H1 (cell line): ENCODE measurements at places on chromosomes 3 and 15.
A peak's percentile ranks its signal among the peaks of the same experiment; 100 is the strongest.

GRCh38 chr3:157626817-157627216, 123.6 kb upstream of the VEPH1 start:
- no peaks in the 10 kb centered on the region for H3K36me3 ChIP-seq
- H3K4me1 ChIP-seq = no peaks in the 10 kb centered on the region
- H3K27ac ChIP-seq = no peak overlapping the region
- no peak overlapping the region for H3K4me3 ChIP-seq
- no peaks in the 10 kb centered on the region for H3K27me3 ChIP-seq

- peaks cover 8% of the 10 kb centered on the region for H3K4me1 ChIP-seq
- no peaks in the 10 kb centered on the region for H3K27me3 ChIP-seq
- no peak overlapping the region for H3K27ac ChIP-seq
- H3K4me3 ChIP-seq = no peak overlapping the region
Observed at GRCh38 chr3:44506961-44507360, 29.5 kb upstream of the ZNF445 start.

DNA sequence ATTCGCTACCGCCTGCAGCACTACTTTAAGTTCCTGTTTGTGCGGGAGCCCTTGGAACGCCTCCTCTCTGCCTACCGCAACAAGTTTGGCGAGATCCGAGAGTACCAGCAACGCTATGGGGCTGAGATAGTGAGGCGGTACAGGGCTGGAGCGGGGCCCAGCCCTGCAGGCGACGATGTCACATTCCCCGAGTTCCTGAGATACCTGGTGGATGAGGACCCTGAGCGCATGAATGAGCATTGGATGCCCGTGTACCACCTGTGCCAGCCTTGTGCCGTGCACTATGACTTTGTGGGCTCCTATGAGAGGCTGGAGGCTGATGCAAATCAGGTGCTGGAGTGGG, 995 bp downstream of the CHST14 start:
- H3K27me3 ChIP-seq = no peaks in the 10 kb centered on the region
- H3K27ac ChIP-seq = no peak overlapping the region
- peaks cover 4% of the 10 kb centered on the region for H3K36me3 ChIP-seq
- peak overlapping the region; percentile 87 for H3K4me3 ChIP-seq

DNA sequence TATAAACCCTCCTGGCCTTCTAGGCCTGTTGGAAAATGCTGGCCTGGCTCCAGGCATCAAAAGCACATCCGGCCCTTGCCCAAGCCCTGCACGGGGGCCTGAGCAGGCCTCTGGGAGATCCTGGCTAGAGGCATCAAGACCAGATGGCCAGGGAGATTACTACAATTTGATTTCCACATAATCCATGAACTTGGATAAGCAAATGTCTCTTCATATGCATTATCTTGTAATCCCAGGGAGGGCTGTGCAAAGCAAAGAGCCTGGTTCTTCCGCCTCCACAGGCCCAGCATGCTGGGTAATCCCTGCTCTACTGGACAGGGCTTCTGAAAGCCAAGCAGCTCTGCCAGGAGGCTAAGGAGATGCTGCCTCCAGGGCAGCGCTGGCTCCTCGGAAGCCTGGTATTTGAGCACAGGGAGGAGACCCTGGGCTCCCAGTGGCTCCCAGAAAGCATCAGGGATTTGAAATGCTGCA, 18.2 kb downstream of the MRPL46 start:
- H3K27ac ChIP-seq = no peak overlapping the region
- no peak overlapping the region for H3K4me3 ChIP-seq
- no peaks in the 10 kb centered on the region for H3K36me3 ChIP-seq
- H3K27me3 ChIP-seq = no peaks in the 10 kb centered on the region; the same call in 1 of the 2 replicates
- H3K4me1 ChIP-seq = no peaks in the 10 kb centered on the region

DNA sequence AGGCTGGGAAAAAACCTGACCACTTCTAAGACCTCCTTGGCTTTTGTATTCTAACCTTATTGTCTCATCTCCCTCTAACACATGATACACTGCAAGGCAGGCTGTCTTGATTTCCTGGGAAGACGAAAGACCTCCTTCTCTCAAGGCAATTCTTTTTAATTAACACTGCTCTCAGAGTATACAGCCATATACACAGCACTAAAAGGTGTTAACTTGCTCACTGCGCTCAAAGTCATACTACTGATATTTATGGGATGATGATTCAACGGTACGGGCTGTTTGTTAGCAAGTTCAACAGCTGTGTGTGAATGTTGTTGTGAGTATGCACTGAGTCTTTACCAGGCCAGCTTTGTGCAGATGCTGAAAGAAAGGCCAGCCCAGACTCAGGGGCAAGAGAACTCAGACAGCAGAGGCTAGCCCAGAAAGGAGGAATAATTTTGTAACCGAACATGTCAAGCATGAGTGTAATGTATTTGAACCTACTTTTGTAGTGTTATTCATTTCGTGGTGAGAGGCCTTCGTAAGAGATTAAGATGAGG, 229.9 kb downstream of the IL5RA start:
- no peaks in the 10 kb centered on the region for H3K36me3 ChIP-seq
- DNase-seq = no peak
- H3K27ac ChIP-seq = no peak overlapping the region
- no peaks in the 10 kb centered on the region for H3K4me1 ChIP-seq
